ENCODE measurements at places on chromosomes 5 and 9. TPM values are rescaled to one million over a fixed set of nuclear protein-coding genes. Genes with fewer than 3 reads are reported as not detected.

CYLC2 gene
- total RNA-seq = not detected

LMAN2 gene
- 128 TPM for total RNA-seq

GRCh38 chr9:89594811-89595550, 9.8 kb upstream of the GADD45G start:
- no peak for DNase-seq

GRCh38 chr5:179128976-179129375, 68.8 kb downstream of the ZNF354C start:
- peak; percentile 22 for DNase-seq

DNA sequence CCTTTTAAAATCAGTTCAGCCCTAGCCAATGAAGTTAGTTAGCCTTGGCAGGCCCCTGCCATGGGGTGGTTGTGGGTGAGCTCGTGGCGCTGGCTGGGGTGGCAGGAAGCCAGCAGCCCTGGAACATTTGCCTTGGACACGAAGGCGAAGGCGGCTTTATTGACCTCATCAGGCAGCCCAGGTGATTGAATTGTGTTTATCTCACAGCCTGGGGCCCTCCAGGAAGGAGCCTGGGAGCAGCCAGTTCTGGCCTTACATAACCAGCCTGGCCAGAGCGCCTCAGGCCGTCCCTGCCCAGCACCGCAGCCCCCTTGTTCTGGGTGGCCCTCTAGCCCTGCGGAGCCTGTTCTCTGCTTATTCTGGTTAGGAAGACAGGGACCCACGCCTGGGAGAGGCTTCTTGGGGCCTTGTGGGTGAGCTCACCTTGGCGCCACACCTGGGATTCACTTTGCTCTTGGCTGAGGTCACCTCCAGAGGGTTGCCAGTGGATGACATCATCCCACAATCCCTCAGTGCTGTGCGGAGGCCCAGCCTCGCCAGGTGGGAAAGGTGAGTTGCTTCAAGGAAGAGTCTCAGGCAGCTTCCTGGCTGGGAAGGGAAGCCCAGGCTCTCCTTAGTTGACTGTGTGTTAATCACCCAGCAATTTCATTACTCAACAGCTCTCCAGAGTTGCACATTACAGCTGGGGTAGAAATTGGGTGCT, 54.4 kb upstream of the RPL26L1 start:
- DNase-seq = peak; percentile 68

DNA sequence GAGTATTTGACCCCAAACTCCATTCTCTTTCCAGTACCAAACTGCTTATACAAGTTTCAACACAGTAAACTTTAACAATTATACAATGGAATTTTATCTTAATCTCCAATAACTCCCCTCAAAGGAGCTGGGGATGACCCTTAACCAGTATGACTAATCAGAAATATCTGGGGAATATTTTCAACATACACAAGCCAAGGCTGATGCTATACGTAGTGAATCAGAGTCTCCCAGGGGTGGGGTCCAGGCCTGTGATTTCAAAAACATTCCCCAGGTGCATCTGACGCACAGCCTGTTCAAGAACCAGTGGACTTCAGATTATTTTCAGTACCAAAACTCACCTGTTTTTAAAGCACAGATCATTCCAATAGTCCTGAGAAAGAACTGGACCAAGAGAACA, 11.8 kb upstream of the SEMA5A start:
- no peak for DNase-seq

DNA sequence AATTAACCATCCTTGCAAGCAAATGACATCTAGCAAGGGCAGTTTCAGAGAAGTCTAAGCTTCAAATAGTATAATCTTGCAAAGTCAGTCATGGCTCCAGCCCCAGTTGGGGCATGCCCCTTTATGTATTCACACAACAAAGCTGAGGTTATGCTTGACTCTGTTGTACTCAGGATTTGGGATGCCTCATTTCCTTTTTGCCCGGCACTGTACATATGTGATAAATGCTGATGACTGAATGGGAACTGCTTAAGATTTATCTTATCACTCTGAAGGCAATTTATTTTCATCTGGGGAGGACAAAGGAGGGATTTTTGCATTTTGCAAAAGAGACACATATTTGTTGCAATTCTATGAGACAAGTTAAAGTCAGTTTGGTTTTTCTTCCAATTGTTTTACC, 219.2 kb downstream of the TRPM3 start:
- DNase-seq = no peak

DNA sequence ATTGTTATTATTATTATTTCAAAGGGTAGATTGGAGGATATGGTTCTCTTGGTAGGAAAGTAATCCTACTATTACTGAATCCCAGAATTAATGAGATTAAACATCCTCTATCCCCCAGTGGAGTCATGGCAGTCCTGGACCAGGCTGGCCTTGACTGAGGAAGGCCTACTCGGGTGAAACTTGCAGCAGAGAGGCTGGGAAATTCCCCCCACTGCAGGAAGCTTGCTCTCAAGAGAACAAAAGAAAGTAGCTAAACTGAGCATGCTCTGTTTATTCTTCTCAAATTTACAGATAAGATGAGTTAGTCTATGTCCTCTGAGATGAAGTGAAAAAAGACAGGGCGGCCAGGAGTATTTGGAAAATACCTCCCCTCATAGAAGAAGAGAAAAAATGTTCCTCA, 233.9 kb upstream of the RPS23 start:
- no peak for DNase-seq

- no peak for DNase-seq
These were observed 18.2 kb downstream of the FIBCD1 start for GRCh38 chr9:130920762-130921299.

Data from endodermal cell (in vitro differentiated cells).